ENCODE measurements at places on chromosomes 1 and 21. TPM values are rescaled to one million over a fixed set of nuclear protein-coding genes. Genes with fewer than 3 reads are reported as not detected.

KCNK1 gene
- total RNA-seq = not detected

PADI3 gene
- total RNA-seq = not detected

WNT2B gene
- 1.1 TPM for total RNA-seq

CA6 gene
- total RNA-seq = 0.11 TPM

NECTIN4 gene
- total RNA-seq = 0.34 TPM

SLC19A2 gene
- 3.3 TPM for total RNA-seq

OR2T35 gene
- total RNA-seq = not detected

KRTAP10-1 gene
- total RNA-seq = not detected

FAM177B gene
- total RNA-seq = not detected

SPRR3 gene
- not detected for total RNA-seq

C8B gene
- total RNA-seq = not detected

USP16 gene
- total RNA-seq = 29.7 TPM

ANGEL2 gene
- 46.5 TPM for total RNA-seq

KCNJ15 gene
- total RNA-seq = 1.1 TPM

GPATCH3 gene
- total RNA-seq = 10.1 TPM

ADORA1 gene
- total RNA-seq = not detected

S100A7A gene
- not detected for total RNA-seq

HES5 gene
- not detected for total RNA-seq

TTC39A gene
- 3.0 TPM for total RNA-seq

RYR2 gene
- total RNA-seq = 0.22 TPM

SPRR5 gene
- not detected for total RNA-seq

SLAMF1 gene
- 0.43 TPM for total RNA-seq

KLHL12 gene
- 27.1 TPM for total RNA-seq

TNFRSF8 gene
- total RNA-seq = under 0.01 TPM

TSSK3 gene
- 0.09 TPM for total RNA-seq

ACOT11 gene
- total RNA-seq = 2.6 TPM

SMIM1 gene
- total RNA-seq = 0.17 TPM

ADAM30 gene
- not detected for total RNA-seq

AMY1B gene
- total RNA-seq = not detected

NBPF20 gene
- total RNA-seq = 2.9 TPM

TTC34 gene
- total RNA-seq = 0.09 TPM

PAFAH2 gene
- 13.9 TPM for total RNA-seq

TGFBR3 gene
- total RNA-seq = 16.7 TPM

LRRC38 gene
- not detected for total RNA-seq

TGFB2 gene
- total RNA-seq = 9.5 TPM

HENMT1 gene
- total RNA-seq = 2.6 TPM

OLIG2 gene
- total RNA-seq = not detected

ACTA1 gene
- not detected for total RNA-seq

BEND5 gene
- total RNA-seq = 2.9 TPM

LRRC8C gene
- 19.9 TPM for total RNA-seq

IVL gene
- total RNA-seq = not detected

CRP gene
- total RNA-seq = not detected

TMEM51 gene
- 10.4 TPM for total RNA-seq

PROK1 gene
- total RNA-seq = not detected

KANK4 gene
- not detected for total RNA-seq

HNRNPCL2 gene
- total RNA-seq = not detected

PADI2 gene
- total RNA-seq = under 0.01 TPM

PDZK1 gene
- under 0.01 TPM for total RNA-seq

KCNK2 gene
- 0.09 TPM for total RNA-seq

AMPD1 gene
- total RNA-seq = not detected

FCER1A gene
- not detected for total RNA-seq

TSPEAR gene
- total RNA-seq = 0.26 TPM

PCAT6 gene
- not detected for total RNA-seq

All from dermis lymphatic vessel endothelial cell (primary cell).